ENCODE measurements at places on chromosomes 6 and 20.
A peak's percentile ranks its signal among the peaks of the same experiment; 100 is the strongest.

GRCh38 chr20:8043687-8044282, 24.2 kb upstream of the TMX4 start:
- peak; percentile 88 for DNase-seq

DNA sequence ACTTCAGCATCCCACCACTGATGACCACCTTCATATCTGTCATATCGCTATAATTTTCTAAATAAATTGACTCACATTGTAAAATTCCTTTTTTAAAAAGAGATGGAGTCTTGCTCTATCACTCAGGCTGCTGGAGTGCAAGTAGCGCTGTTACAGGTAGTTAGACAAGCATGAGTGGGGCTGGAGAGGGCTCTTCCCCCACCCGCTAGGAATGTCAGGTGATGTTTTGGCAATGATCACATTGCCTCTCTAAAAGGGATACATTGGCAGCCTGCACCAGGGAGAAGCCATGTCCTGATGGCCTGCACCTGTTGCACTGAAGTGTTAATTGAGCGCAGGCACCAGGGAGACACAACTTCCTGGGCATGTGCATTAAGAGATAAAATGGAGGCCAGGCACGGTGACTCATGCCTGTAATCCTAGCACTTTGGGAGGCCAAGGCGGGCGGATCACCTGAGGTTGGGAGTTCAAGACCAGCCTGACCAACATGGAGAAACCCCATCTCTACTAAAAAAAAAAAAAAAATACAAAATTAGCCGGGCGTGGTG, 16.9 kb upstream of the SLC22A16 start:
- no peak for DNase-seq

GRCh38 chr6:12270551-12271230, 19.5 kb upstream of the EDN1 start:
- no peak for DNase-seq

DNA sequence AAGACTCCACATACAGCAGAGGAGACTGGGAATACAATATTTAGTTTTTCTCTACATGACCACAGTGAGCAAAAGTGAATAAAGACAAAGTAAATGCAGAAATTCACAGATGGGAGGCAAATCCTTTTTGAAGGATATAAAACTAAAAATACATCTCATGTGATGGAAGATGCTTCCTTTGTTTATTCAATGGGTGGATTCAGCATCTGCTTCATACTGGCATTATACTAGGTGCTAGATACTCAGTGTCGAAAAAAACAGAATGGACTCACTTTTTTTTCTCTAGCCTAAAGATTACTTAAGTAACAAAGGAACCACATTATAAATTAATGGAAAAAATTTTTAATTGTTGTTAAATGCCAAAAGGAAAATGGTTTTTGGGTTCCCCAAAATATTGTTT, 216.2 kb downstream of the TRDN start:
- no peak for DNase-seq

DNA sequence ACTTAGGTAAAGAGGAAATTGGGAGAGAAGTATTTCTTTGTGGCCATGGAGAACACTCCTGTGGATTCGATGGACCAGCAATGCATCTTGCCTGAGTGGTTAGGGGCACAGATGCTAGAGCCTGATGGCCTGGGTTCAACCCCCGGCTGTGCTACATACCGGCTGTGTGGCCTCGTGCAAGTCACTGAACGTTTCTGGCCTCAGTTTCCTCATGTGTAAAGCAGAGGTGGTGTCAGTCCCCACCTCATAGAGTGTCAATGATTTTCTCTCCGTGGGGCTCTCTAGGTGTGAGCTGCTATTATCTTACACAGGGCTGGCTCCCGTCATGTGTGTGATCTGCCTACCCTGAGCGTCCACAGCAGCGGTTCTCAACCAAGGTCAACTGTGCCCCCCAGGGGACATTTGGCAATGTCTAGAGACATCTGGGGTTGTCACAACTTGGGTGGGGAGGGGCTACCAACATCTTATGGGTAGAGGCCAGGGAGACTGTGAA, 50.0 kb upstream of the PTPN1 start:
- DNase-seq = no peak

- DNase-seq = no peak
Measured at GRCh38 chr20:56868746-56869145, 239.6 kb downstream of the TFAP2C start.

DNA sequence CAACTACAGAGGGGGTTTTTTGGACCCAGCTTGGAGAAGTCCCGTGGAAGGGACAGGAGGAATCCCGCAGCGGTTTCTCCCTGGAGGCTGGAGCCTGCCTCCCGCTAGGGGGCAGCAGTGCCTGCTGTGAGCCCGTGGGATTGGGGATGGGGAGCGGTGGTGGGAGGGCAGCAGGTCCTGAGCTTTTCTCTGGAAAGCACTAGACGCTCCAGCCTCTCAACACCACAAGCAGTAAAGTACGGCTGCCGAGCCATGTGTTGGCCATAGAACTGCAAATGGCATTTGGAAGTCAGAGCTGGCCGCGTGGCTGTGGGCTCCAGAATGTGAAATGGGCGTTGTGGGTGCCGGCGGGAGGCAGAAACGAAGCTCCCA, 47.8 kb downstream of the GMPR start:
- DNase-seq = peak; percentile 54

DNA sequence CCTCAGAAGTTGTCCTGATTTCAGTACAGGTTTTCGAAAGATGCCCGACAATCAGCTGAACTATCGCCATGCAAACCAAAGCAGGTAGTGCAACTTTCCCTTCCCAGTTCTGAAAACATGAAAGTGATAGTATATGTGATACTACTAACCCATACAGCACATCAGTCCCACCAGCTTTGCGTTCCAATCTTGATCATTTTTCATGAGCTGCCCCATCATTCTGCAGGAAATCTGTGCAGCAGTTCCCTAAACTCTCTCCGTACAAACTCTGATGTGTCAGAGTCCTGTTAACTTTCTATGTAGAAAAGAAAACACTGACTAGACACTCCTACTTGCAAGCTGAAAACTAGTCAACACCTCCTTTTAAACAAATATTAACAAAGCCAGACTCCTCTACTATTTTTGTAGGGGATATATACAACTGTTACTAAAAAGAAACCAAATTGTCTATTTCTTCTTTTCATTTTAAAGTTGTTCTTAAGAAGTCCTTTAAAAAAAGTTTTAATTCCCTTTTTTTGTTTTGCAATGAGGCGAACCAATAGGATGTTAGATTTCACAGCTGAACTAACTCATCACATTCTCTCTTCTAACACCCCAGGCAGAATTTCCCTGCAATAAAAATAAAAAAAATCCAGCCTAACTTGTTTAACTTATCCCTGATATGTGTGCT, 99.6 kb upstream of the DST start:
- DNase-seq = no peak

DNA sequence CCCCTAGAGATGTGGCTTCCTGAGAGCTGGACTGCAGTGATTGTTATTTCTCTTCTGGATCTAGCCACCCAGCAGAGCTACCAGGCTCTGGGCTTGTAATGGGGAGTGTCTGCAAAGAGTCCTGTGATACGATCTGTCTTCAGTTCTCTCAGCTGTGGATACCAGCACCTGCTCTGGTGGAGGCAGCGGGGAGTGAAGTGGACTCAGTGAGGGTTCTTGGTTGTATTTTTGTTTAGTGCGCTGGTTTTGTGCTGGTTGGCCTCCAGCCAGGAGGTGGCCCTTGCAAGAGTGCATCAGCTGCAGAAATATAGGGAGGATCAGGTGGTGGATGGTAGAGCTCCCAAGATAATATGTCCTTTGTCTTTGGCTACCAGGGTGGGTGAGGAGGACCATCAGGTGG, 33.7 kb downstream of the PAX1 start:
- no peak for DNase-seq

DNA sequence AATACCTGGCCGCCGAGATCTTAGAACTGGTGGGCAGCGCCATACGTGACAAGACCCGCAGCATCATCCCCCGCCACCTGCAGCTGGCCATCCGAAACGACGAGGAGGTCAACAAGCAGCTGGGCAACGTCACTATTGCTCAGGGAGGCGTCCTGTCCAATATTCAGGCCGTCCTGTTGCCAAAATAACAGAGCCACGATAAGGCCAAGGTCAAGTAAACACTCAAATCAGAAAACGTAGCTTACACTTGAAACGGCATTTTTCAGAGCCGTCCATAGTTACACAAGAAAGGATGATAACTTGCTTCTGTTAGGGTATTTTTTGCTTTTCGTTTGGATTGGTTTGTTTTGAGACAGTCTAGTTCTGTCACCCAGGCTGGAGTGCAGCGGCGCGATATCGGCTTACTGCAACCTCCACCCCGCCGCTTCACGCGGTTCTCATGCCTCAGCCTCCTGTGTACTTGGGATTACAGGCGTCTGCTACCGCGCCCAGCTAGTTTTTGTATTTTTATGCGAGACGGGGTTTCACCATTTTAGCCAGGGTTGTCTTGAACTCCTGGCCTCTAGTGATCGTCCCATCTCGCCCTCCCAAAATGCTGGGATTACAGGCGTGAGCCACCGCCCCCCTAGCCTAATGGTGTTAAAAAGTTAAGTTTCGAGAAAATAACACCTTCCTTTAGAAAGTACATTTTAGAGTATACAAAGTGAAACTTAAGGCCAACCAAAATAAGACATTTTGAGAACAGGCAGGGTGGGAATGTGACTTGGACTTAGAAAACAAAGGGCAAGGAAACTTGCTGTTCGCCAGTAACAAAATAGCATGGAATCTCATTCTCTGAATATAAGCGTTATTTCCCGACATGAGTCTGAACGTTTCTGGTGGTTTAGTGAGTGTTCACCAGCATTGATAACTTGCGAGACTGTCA, 42.8 kb upstream of the HFE start:
- peak; percentile 72 for DNase-seq

DNA sequence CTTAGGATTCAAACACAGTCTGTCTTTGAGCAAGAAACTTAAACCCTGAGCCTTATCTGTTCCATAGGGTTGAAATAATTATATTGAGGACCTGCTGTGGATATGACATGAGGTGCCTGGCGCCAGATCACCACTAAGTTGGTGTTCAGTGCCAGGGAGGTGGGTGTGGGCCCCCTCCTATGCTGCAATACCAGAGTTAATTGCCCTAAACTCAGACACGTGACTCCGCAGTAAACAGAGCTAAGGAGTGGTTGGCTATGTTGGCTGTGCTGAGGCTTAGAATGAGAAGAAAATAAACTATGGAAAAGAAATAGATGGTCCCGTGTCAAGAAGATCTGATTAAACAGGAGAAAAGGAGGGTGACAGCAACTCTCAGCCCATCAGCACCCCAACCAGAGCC, 419.4 kb upstream of the JARID2 start:
- DNase-seq = no peak

- DNase-seq = peak; percentile 44
Measured at GRCh38 chr20:13349235-13349604, 128.1 kb downstream of the ISM1 start.

DNA sequence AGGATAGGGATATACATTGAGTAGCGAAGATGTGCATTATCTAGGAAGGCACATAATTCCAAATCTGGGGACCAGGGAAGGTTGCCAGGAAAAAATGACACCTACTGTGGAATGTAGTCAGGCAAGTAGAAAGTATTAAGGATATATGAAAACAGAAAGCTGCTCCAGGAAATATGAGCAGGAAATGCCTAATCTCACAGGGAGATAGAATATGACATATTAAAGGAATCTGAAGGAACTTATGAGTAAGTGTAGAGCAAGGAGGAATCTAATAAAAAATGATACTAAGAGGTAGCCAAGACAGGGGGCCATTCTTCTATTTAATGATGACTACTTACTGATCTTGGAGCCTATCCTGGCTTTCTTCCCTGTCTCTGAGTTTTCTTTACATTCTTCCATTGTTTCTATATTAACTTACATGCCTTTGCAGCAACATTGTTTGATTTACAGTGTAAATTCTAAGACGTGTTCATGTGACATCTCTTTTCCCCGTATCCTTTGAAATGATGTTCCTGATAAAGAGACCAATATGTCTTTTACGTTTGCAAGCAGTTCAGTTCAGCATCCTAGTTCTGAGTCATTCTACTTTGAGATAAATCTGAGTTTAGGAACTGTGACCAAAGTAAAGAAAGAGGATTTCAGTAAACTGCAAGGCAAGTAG, 58.6 kb downstream of the TINAG start:
- peak; percentile 6 for DNase-seq

- no peak for DNase-seq
Measured at GRCh38 chr20:41615110-41615509, 3.1 kb downstream of the CHD6 start.

Measured in adipocyte (in vitro differentiated cells).